Stimulated activated CD4-positive, alpha-beta T cell treated with anti-CD3 and anti-CD28 coated beads, Interleukin-15, amount 100 ng/mL, for 24 hours (primary cell): ENCODE measurements at places on chromosomes 5 and 9.

DNA sequence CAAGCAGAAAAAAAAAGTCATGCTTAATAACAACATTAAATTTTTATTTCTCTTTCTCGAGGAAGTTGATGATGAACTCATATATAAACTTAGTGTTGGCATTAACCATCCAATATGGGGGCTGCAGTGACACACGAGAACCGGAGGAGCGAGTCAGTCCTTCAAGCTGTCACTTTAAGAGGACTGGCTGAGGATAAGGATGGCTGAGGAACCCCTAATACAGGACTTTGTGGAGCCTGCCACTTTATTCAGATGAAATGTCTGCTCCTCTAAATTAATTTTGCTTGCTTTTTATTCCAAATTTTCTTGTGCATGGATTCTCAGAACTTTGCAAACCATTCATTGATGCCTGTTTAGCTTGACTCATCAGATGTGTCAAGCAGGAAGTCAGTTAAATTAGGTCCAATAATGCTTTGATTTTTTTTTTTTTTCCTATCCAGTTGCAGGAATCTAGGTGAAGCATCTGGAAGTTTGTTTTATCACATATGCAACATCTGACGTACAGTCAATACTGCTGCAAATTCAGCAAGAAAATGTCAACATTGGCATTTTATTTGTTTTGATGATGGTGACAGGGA lies 144.2 kb upstream of the COL5A1 start:
- no peak for DNase-seq

GRCh38 chr5:157748760-157749461 lies 5.4 kb downstream of the LSM11 start:
- peak; percentile 19 for DNase-seq

GRCh38 chr9:14627513-14627912 lies 65.7 kb downstream of the ZDHHC21 start:
- no peak for DNase-seq

DNA sequence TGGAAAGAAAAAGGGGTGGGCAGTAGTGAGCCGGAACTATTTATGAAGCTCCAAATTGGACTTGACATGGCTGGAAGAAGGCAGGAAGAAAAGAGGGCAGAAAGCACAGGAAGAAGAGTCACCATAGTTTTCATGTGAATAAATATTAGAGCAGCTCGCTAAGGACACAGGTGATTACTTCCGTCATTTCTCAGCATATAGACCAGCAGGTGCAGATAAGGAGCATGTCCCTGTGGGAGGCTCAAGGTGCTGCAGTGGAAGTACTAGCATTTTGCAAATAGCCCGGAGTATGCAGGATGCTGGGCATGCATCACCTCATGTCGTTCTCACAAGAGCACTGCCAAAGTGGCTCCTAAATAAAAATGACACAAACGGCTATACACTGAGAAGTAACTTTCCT lies 71.3 kb upstream of the HTR4 start:
- DNase-seq: no peak
